Fibroblast of skin of abdomen (primary cell): ENCODE measurements at places on chromosomes 1 and 21.

DNA sequence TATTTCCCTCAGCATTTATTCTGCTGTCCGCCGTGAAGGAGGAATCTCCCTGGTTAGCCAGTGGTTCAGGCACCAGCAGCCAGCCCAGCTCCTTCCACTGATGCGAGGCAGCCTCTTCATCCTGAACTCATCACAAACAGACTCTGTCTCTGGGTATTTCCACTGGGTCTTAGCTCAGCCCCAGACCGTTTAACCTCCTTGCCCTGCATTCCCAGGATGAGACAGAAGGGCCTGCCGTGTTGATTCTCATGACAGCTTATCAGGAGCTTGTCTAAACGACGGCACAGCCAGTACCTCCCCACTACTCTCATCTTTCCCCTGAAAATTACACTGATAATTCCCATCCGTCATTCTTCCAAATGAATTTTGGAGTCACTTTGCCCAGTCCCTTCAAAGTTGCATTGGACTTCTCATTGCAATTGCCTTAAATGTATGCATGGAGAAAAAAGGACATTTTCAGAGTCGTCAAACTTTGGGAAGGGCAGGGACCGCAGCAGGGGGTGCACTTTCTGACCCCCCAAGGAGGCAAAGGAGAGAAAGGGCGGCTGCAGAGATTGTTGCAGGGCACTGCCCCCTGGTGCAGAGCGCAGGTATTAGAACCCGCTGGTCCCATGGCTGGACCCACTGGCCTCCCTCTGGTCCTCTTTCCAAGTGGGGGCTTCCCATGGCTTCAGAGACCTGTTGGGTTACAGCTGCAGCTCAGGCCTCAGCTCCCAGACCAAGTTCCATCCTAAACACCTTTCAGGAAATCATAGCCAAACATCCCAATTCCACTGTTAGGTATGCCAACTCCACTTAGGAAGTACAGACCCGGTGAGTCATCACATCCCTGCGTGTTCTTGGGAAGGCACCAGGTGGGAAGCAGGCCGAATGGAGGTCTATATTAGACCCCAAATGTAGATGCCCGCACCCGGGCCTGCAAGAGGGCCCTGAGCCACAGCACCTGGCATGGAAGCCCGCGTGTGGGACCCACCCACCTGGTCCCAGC, 3.7 kb upstream of the MEGF6 start:
- DNase-seq: no peak

- no peak for DNase-seq
These were observed 661 bp downstream of the PLEKHO1 start for GRCh38 chr1:150150133-150151021.

- DNase-seq: no peak
These were observed 66.0 kb downstream of the OLIG1 start for GRCh38 chr21:33135925-33136324.

GRCh38 chr1:214637722-214638458, 34.9 kb downstream of the CENPF start:
- DNase-seq: peak; percentile 60

DNA sequence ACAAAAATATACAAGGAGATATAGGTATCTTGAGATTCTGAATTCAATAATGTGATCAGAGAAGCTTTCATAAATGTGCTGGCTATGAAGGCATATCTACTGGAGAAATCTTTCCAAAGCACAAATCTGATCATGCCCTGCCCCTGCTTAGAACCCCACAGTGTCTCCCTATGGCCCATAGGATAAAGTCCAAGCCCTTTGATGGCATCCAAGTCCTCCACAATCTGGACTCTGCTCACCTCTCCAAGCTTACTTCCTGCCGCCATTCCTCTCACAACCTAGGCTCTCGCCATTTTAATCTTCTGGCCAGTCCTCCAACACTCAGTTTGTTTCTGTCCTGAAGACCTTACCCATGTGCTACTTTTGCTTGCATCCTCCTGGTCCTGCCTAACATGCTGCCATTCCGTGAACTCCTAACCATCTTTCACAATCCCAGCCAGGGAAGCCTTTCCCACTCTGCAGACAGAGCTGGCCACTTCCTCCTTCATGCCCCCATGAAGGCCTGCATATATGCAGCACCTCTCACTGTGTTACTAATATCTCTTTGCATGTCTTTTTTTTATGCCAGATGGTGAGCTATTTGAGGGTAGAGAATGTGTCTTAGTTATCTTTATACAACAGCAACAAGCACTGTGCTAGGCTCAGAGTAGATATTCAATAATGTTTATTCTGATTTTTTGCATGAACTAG, 5.6 kb upstream of the ATP1A1 start:
- no peak for DNase-seq

GRCh38 chr21:44820851-44821250, 3.0 kb upstream of the SUMO3 start:
- peak; percentile 54 for DNase-seq

DNA sequence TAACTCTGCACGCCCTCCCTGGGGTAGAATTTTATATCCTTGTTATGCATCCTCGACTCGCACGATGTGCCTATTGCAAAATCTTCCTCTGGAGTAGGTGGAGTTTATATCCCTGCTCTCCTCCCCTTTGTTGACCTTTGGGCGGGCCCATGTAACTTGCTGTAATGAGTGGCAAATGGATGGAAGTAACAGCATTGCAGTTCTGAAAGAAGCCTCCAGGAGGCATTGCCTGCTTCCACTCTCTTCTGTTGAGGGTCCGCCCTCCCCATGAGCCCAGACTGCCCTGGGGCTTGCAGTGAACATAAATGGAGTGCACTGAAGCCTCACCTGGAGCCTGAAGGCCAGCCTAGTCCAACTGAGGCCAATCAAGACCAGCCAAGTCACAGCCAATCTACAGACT, 62.2 kb upstream of the GRIK3 start:
- no peak for DNase-seq

- no peak for DNase-seq
These were observed 48.9 kb upstream of the DIP2A start for GRCh38 chr21:46409641-46410406.

DNA sequence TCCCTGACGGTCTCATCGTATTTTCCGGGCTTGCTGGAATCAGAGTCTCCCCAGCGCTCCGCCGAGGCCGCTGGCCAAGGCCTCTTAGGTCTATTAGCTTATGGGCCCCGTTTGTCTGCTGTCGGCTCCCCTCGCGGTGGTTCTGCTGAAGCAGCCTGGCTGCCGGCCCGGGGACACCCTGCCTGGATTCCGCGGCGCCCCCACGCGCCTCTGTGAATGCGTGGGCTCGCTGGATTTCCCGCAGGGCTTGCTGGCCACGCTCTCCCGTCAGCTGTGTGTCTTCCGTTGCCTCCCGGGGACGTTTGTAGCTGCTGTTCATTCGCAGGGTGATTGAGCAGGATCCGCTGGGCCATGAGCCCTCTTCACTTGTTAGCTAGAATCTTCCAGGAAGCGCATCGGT, 8.4 kb downstream of the LRRC3 start:
- DNase-seq: no peak

DNA sequence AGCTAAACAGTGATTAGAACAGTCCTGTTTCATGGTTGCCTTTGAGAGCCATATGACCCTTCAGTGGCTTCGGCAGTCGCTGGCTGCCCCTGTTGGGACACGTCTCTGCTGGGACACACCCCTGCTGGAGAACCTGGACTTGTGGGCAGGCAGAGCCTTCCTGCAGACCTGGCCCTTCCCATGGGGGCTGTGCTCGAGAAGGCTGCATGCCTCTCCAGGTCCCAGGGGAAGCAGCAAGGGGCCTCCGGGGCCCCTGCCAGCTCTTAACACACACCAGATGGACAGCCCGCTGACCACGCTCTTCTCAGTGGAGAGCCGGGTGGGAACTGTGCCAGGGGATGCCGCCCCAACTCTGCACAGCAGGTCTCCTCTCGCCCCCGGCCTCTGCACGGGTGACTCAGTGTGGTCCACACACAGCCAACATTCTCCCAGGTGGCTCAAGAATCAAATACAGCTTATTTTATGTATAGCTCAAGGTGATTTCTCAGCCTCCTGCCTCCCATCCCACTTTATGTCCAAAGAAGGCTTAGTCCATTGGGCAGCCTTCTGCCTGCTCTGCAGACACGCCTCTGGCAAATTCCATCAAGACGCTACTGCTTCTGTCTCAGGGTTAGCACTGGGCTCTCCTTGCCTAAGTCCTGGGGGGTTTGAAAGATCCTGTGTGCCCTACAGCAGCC, 450.8 kb downstream of the KIF26B start:
- DNase-seq: peak; percentile 95
